ENCODE measurements at places on chromosomes 4 and X. TPM values are rescaled to one million over a fixed set of nuclear protein-coding genes. Genes with fewer than 3 reads are reported as not detected.

The MAGEB1 gene
- total RNA-seq = not detected

The SPATA4 gene
- 0.38 TPM for total RNA-seq

The SCD5 gene
- 3.3 TPM for total RNA-seq

The DCAF12L2 gene
- total RNA-seq = under 0.01 TPM

The RAI2 gene
- under 0.01 TPM for total RNA-seq

The MBTPS2 gene
- total RNA-seq = 8.3 TPM

The SMIM43 gene
- total RNA-seq = not detected

The EMCN gene
- not detected for total RNA-seq

The KLB gene
- total RNA-seq = not detected

The FGFBP1 gene
- total RNA-seq = 0.16 TPM
